ENCODE measurements at places on chromosomes 2 and 18.

DNA sequence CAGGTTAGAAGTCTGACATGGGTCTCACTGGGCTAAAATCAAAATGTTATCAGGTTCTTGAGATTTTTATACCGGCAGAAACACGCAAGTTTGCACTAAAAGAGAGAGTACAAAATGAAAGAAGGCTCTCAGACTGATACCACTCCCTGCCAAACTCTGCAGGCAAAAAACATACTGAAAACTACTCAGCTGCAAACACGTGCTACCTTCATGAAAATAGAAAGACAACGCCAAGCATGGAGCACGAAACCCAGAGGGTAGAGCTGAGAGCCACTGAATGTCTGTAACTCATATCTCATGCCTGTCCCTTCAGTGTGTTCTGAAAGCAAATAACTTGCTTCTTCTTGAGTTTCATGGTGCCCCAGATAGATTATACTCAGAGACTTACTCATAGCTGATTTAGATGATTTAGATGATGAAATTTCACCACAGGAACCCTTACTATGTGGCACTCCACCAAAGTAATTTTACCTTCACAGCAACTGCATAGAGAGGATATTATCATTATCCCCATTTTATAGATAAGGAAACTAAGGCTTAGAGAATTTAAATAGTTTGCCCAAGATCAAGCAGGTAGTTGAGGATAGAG is 313.0 kb upstream of the SLC39A10 start:
- DNase-seq: no peak

DNA sequence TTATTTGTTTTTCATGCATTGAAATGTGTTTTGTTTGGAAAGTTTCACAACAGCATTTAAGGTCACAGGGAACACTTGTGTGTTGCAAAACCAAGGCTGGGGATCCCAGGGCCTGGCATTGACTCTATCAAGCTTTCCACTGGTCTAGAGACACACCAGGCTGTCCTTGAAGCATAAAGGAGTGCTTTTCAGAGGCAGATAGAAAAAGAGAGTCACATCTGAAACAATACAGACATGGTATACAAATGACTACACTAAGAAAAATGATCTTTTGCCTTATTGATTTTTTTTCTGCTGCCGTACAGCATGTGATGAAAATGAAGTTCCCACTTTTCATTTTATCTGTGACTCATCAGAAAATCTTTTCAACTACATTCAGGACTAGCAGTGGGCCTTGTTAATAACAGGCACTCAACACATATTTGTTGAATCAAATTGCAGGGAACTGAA is 61.9 kb upstream of the ZCCHC2 start:
- DNase-seq: no peak

DNA sequence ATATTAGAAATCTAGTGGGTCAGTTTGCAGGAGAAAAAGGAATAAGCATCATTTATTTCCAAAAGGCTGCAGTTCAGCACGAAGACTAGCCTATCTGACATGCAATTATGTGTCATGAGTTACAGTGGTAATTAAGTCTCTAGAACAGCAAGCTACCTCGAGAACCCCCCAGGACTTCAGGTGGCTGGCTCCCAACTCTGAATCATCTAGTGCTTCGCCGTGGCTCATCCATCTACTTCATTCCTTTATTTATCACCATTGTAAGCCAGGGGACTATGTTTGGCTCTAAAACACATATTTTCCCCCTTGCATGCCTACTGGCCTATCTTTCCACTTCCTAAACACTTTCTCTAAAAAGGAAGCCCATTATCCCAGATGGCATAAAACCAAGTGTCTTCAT is 121.6 kb downstream of the TXNL1 start:
- DNase-seq: no peak

DNA sequence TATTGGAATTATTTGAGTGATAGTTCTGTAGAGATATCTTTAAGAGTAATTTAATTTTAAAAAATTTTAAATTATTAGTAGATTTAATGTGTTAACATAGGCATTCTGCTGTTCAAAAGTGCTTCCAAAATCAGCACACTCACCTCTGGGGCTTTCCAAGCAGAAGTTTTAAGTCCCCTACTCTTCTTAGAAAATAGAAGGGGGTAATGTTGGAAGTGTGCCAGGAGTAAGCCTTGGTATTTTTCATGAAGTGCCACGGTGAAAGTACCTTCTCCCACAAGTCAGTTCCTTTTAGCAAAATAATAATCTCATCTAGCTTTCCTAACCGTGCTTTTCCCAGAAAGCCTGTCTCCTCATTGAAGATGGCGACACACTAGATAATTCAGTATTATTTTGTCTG is 3.9 kb upstream of the TNFRSF11A start:
- no peak for DNase-seq

- DNase-seq: no peak
Observed at GRCh38 chr2:5694306-5694705, 2.1 kb downstream of the SOX11 start.

DNA sequence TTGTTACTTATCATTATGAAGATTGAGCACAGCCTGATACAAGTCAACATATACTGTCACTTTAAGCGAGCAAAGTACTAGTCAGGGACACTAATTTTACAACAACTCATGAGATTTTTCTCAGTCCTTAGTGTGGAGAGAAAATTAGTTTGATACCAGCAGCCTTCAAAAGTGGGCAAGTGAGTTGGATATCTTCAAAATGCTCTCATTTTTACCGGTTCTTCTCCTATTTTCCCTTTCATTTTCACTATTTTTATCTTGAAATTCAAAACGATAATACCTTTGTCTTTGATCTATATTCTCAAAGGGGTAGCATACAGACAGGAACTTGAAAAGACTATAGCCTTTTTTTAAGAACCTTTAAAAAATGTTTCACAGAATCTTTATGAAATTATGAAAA is 52.0 kb upstream of the UBXN4 start:
- DNase-seq: no peak

DNA sequence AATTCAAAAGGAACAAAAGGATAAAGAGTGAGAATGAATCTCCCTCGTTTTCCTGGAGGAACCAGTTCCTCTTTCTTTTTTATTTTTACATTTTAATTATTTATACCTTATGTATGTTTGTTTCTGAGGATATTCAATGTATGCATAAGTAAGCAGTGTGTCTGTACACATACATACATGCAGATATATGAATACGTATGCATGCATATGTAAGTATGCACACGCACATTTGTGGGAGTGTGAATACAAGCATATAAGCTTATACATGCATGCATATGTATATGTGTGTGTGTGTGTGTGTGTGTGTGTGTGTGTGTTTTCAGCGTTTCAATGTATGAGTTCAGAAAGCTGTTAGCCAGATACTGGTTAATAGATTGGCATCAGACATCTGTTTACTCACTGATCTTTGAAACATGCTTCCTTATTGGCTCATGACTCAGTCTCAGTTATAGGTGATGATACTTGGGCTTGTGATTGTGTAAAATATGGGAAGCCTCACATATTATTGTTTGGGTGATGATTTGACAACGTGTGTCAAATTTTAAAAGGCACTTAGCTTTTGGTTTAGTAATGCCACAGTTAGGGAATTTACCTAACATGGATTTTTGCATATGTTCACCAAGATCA is 279.7 kb upstream of the TRIB2 start:
- DNase-seq: no peak

GRCh38 chr18:34978533-34978893 is 62.7 kb upstream of the MAPRE2 start:
- peak; percentile 43 for DNase-seq

GRCh38 chr2:71566372-71566771 is 113.0 kb downstream of the DYSF start:
- no peak for DNase-seq

GRCh38 chr2:219060821-219061791 is at the start of gene IHH:
IHH (minus strand) TSS chr2:219060921; CDS start chr2:219060467, 454 bp downstream.
- no peak for DNase-seq

- no peak for DNase-seq
Observed at GRCh38 chr2:51170273-51170672, 138.3 kb upstream of the NRXN1 start.

DNA sequence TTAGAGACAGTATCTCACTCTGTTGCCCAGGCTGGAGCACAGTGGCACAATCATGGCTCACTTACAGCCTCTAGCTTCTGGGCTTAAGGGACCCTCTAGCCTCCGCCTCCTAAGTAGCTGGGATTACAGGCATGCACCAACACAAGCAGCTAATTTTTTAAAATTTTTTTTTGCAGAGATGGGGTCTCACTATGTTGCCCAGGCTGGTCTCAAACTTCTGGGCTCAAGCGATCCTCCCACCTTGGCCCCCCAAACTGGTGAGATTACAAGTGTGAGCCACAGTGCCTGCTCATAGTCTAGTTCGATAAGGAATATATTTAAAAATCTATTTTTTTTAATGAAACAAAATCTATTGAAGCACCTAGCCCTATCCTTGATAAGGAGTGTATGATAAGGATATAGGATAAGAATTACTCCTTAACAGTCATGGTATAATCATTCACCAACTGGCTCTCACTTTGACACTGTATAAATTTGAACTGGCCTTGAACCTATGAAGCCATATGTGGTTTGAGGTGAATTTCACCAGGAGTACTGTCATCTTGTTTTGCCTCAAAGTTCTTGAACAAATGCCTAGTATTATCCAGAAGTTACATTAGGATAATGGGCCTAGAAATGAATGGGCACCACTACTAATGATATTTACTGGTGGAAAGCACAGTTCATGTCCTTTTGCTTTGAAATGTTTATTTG is 71.1 kb downstream of the EXOC6B start:
- DNase-seq: no peak

DNA sequence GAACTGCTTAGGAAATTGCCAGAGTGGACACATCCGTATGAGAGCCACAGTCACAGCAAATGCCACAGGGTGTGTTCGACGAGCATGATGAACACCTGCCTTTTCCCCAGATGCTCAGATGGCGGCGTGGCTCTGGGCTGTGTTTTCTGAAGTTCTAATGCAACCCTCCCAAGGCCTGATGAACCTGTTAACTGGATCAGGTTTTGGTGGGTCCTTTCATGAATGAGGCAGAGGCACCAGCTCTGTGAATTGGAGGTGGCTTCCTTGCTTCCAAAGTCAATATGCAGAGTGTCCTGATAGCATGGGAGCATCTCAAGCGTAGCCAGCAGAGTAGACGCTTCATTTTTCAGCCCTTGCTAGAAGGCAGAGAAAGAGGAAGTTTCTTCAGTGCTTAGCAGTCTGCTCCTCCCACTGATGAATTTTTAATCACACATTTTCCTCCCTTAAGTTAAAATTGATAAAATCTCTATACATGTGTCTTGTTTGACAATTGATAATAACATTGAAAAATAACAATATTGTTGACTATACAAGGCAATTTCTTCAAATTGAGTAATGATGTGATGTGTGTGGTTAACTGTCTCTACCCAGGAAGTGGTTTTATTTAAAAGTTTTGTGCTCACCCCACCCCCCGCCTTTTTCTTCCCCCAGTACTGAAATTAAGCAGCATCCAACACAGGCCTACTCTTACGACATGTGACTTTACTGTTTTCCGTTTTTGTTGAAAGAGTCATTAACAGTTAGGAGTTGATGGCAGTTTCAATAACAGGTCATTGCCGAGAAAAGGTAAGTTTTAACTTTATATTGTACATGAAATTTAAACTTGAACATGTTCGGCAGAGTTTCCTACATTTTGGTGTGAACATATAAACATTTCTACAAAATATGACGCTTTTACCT is at the start of gene ARHGAP15:
TSS of gene ARHGAP15 (plus strand) at position 739 of the 900 bp plus-strand sequence.
- no peak for DNase-seq

DNA sequence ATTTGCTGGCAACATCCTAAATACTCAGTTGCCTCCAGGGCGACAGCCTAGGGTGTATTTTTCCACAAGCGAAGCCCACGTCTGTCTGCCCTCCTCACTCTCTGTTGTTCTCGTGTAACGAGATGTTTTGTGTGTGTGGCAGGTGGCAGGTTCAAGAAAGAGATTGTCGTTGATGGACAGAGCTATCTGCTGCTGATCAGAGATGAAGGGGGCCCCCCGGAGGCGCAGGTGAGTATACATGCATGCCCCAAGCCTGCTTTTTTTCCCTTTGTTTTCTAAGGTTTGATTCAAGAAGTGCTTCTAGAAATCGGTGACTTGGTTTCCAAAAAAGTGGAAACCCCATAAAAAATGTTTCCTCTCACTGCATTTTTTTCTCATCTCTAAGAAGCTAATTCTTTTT is 247.0 kb downstream of the AGAP1 start:
- peak; percentile 28 for DNase-seq

DNA sequence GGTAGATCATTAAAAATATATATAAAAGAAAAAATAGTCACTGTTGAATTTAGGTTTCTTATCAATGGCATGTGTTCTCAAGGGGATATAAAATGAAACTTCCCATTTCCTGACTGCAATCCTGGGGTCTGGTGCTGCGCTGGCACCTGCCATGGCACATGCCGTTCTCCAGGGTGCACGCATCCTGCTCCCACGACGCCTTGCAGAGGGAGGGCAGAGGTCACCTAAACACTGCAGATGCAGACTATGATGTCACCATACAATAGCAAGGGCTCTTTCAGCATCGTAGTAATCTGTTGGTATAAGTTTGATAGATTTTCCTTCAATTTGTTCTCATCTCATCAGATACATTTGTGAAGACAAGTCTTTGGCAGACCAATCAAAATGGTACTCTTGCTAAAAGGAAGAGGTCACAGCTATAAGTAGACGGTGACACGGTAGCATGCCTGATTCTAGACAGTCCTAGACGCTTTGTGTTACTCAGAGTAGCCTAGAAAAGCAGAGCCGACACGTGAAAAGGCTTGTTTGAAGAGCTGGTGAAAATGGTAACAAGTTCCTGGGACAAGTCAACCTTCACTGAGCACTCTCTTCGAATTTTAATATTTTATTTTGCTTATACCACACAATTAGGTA is 761.4 kb downstream of the DCDC2C start:
- DNase-seq: no peak

DNA sequence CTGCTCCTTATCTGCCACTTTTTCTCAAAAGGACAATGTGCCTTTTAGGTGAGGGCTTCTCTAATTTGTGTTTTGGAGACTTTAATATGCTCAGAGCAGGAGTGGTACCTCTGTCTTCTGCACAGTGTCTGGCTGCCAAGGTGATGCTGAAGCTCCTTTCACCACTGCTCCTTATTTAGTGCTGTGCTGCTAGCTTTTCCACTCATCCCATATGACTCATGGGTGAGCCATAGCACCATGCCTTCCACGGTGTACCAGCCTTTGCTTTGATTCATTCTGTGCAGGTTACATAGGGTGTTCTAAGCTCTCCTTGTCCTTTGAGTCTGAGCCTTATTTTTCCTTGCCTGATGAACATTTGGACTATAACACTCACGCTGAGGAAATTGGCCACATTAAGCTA is 202.4 kb downstream of the ARL6IP6 start:
- DNase-seq: no peak

DNA sequence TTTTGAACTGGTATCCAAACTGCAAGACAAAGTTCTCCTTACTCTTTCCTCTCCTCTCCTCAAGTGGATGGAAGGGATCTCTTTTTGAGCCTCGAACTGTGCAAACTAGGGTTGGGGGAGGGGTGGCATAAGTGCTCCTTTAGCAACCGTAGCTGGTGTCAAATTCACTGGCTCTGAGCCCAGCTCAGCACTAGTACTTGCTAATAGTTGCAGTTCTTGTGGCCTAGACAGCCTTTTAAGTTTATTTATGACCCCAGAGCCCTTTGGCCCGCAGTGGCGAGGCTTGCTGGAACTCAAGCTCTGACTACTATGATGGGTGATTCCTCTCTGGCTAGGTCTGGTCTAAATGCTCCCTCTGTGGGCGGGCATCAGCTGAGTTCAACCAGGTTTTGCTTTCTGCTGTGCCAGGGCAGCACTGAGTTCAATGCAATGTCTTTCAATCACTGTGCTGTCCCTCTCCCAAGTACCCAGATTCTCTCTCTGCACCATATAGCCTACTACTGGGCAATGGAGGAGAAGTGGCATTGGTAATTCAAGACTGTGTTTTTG is 528.4 kb upstream of the SYT4 start:
- DNase-seq: no peak
